ENCODE measurements at places on chromosomes 6 and 20.

DNA sequence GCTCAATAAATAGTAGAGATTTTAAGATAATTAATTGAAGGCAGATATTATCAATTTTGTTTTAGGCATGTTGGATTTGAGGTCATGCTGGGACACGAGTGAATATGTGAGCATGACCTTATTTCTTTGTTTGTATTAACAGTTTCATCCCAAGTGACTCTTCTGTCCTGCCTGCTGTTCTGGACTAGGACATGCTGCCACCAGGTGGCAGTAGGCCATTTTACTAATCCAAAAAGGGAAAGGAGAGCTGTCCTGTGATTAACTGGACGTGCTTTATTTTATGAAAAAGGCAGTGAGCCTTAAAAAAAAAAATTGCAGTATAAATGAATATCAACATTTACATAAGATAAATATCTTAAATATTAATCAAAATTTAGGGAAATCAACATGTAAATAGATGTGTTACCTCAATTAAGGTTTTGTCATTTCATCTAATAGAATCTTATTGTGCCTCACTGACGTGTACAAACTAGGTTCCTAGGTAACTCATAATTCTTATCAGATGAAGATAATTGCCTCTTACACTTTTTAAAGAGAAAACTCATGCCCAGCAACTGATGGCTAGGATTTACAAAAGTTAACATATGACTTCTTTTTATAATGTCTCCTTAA, 49.8 kb downstream of the FRK start:
- peak; percentile 68 for DNase-seq

- DNase-seq, result no peak
Observed at GRCh38 chr6:135094403-135094821, 39.8 kb upstream of the HBS1L start.

DNA sequence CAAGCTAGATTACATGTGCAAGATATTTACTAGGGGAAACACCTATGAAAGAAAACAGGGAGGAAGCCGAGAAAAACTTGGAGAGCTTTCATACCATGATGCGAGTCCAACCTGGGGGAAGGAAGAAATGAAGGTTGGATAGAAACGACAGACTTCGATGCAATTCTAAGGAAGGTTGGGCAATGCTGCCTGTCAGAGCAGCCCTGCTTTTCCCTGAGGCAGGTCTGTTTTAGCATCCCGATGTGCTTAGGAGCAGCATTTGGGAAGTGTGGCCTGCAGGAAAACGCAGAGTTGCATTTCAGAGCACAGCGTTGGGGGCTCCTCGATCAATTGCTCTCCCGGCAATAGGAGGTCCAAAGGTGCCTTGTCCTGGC, 91.9 kb upstream of the DTNBP1 start:
- no peak for DNase-seq

- DNase-seq, result peak; percentile 73
Observed at GRCh38 chr6:121666814-121667213, 231.4 kb downstream of the GJA1 start.

DNA sequence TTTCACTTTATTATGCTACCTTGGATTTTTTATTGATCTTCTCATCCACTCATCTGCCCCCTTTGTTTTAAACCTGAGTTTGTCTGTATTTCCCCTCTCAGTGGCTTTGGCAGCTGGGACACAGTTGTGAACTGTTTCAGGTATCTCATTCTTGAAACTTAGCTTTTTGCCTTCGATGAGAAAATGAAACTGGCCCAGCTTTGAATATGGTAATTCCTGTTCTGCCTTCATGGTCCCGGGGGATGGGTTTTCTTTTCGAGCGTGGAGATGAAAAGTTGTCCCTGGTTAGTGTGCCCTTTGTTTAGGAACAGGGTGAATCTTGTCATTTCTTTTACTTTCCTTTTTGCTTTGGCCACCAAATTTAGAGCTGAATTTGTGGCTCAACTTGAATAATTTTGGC, 25.6 kb downstream of the DHX35 start:
- no peak for DNase-seq

GRCh38 chr6:97462938-97463598, 180.1 kb upstream of the MMS22L start:
- no peak for DNase-seq

- DNase-seq, result no peak
Observed at GRCh38 chr6:154249499-154250298, 106.9 kb downstream of the IPCEF1 start.

DNA sequence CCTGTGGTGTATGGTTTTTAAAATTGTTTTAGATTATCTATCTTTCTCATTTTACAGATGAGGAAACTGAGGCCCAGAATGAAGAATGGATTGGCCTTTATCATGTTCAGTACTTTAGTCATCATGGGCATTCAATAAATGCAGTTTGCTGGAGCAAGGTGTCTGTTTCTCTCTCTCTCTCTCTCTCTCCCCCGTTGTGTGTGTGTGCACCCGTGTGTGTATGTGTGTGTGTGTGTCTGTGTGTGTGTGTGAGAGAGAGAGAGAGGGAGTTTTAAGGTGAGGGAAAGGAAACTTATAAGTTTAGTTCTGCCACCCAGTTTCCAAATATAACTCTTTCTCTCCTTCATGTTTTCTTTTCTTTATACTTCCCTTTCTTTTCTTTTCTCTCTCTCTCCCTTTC, 62.4 kb downstream of the CTNNBL1 start:
- no peak for DNase-seq

- DNase-seq, result no peak
Observed at GRCh38 chr6:40500227-40500626, 86.9 kb downstream of the LRFN2 start.

DNA sequence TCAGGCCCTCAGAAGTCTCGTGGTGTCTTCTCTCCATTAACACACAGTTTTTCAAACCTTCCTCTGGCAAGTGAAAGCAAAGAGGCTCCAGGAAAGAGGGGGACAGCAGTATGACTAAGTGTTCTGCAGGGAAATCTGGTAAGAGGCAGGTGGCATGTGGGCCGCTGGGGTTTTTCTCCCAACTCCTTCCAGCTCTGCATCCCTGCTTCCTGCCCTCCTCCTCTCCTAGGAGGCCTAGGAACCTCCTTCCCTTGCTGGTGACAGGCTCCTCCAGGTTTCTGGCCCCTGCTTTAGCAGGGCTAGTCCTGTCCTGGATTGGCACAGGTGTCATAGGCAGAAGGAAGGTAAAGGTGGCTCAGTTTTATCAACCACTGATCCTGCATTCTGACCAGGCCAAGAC, 7.6 kb upstream of the ITCH start:
- no peak for DNase-seq

DNA sequence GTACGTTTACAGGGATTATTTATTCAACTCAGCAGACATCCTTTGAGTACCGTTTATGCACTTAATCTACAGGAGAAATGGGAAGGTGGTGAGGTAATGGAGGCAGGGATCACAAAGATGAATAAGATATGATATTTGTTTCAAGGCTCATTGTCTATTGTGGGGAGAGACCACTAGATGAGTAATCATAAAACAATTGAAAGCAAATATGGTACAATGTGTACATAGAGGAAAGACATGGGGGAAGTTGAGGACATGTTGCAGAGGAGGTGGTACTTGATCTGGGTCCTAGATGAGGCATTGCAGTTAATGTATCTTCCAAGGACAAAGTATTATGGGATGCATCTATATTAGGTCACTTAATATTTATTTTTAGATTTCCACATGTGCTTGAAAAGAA, 13.7 kb upstream of the CDC5L start:
- no peak for DNase-seq

DNA sequence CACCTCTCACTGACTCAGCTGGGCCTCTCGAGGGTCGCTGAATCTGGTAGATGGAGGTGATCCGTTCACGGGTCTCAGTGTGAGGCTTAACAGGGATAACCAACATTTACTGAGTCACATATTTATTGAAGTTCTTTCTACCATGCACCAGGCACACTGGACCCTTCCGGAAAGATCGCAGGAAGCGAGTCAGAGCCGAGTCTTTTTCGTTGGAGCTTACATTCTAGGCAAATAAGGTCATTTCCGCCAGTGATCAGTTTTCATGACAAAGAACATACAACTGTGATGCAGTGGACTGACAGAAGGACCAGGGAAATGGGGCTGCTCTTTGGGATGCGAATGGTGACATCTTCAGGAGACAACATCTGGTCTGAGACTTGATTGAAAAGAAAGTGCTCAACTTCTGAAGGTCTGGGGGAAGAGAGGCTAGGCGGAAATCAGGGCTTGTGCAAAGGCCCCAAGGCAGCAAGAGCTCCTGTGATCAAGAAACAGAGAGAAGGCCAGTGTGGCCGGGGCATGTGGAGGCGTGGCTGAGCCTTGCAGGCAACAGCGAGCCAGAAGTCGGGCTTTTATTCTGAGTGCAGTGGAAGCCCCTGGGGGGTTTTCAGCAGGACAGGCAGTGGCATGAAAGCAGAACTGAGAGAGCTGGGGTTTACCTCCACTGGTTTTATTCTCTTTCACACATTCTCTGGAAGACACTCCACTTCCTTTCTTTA, 56.7 kb downstream of the APCDD1L start:
- no peak for DNase-seq

DNA sequence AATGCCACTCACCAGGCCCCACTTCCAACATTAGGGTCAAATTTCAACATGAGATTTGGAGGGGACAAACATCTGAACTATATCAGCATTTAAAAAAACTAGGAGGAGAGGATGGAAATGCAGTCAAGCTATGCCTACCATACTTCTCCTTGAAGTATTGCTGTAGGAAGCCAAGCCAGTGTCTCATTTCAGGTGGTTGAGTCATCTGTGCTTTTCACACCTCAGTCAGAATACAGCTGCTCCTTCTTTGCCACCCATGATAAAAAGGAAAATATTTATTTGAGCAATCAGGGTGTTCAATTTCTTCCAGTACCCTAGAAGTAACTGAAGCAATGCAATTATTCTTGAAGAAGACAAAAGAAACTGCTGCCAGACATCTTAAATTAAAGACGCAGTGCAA, 47.0 kb upstream of the EEF1E1 start:
- DNase-seq, result no peak

GRCh38 chr20:46322641-46323040, 14.3 kb upstream of the CDH22 start:
- no peak for DNase-seq

DNA sequence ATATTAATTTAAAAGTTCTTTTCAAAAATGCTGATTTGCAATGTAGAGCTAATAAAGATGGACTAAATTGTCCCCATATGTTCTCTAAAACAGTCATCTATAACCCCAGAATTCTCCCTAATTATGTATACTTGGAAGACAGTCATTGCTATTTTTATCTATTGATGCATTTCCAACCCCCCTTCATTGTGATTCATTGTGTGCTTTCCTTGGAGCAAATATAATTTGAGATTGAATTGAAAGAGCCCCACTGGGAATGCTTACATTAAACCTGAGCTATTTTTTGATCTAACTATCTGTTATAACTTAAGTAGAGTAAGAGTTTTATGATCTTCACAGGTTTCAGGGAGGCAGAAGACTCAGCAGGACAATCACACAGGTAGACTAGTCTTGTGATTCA, 73.7 kb upstream of the PTCHD4 start:
- peak; percentile 3 for DNase-seq

DNA sequence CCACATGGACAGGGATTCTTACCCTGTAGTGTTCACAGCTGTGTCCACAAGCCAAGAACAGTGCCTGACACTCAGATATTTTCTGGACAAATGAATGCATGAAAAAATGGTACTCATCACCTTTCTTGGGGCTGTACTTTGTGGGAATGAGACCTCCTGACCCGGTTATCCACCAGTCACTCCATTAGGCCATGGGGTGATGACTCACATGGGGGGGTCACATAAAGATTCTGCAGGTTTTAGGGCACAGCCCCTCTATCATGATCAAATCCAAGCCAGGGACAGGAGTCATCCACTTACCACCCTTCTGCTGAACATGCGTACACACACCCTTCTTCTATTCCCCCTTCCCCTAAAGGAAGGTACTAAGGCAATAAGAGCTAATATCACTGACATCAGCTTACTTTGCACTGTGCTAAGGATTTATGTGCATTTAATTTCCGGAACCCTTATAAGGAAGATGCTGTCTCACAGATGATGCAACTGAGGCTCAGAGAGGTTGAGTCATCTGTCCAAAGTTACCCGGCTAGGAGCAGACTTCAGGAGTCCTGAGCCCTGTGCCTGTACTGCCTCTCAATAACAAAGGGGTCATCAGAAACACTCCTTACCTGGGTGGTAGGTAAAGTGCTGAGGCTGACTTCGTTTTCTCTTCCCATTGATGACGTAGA, 107.8 kb downstream of the NFATC2 start:
- peak; percentile 52 for DNase-seq

DNA sequence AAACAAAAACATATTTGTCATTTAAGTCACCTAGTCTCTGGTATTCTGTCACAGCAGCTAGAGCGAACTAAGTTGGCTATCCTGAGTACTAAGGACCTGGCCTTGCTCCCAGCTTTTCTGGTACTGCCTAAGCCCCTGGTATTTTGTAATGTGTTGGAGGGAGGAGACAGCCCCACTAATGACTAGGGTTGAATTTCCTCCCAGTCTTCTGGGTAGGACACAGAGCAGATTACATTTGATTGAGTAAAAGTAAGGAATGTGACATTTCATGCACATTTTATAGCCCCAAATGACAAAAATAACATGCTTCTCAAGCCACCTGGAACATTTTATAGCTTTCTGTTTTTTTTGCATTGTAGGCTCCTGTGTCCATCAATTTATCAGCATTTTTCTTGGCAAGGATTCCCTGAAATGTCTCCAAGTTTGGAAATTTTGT, 47.9 kb upstream of the DDR1 start:
- peak; percentile 82 for DNase-seq

GRCh38 chr6:161181121-161181520, 92.7 kb downstream of the AGPAT4 start:
- no peak for DNase-seq

- DNase-seq, result peak; percentile 8
Observed at GRCh38 chr20:2946988-2947961, 74.0 kb downstream of the PTPRA start.

DNA sequence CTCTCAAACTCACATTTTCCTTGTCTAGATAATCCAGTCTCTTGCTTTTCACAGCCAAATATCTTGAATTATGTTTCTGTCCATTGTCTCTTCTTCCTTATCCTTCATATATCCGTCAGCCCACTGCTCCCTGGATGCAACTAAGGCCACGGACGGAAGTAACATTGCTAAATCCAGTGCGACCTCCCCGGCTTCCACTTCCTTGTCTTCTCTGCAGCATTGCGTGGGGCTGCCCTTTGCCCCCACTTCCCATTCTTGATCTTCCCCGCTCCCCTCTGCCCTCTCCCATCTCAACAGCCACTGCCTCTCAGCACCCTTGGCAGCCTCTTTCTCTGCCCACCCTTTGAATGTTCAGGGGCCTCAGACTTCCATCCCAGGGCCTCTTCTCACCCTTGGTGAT, 190.4 kb upstream of the UST start:
- DNase-seq, result no peak

DNA sequence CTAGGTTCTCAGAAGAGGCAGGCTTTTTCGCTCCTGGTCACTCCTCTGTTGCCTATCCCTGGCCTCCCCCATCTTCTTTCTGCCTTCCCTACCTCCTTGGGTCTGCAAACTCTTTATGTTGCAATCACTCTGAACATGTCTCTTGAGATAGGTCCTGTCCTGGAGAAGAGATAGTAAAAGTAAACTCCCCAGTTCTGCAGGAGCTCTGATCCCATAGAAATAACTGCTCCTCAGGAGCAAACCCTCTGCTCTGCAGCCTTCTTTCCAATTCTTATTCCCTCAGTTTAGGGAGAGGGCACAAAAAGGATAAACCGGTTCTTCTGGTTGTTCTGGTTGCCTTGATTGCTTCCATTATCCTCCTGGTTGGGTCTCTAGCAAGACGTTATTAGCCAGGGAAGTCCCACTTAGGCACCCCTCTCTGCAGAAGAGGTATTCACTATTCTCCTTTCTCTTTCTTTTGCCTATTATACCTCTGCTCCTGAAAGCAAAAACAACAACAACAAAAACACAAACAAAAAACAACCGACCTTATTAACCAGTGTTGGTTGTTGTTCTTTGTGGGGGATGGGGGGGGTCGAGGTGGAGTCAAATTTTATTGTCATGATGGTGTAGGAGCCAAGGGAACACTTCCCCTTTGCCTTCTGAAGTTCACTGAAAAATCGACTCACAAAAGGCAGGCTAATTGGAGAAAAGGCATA, 973 bp downstream of the TRIM38 start:
- DNase-seq, result no peak
